ENCODE measurements at places on chromosomes 3 and 15.

GRCh38 chr3:86673991-86674390 lies 317.0 kb downstream of the VGLL3 start:
- no peak for DNase-seq

- no peak for DNase-seq
Measured at GRCh38 chr3:113556946-113557335, 24.6 kb downstream of the SIDT1 start.

GRCh38 chr3:52792413-52792812 lies 2.2 kb upstream of the ITIH3 start:
- DNase-seq = no peak

DNA sequence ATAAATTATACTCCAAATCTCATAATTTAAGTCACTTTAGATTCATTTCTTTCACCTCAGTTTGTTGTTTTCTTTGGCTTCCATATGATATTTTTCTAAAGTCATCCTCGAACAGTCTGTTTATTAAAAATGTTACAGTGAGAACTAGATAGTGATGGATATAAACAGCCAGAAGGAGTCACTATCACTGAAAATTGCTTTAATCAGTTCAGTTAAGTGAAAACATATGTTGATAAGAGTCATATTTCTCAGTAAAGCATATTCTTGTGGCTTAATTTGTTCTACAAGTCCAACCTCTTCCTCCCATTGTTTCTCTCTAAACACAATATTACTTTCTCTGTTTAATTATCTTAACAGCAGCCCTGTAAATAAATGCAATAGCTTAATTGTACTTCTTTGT lies 427.5 kb upstream of the ALCAM start:
- DNase-seq = no peak

DNA sequence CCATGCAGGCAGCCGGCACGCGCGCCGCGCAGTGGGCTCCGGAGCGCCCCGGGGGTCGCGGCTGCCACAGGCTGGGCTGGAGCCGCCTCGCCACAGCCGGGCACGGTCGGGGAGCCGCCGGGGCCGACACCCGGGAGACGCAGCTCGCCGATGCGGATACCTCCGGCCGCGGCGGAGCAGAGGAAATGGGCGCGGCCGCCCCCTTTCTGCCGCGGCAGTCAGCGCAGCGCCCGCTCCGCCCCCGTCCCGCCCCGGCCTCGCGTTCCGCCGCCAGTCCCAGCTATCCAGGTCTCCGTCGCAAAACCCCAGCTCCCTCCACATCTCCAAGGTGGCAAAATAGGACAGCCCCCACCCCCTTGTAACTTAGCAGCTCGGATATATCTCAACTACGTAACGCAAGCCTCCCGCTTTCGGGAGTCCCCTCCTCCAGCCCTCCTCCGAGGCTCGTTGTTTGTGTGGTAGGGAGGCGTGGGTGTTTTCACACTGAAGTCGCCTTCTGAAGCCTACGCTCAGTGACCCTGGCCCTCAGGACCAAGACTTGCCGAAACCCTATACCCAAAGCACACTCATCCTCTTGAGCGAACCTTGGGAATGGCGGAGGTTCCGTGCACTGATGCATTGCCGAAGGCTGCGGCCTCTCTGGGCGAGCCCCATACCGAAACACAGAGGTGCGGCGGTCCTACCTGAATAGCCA lies at the start of gene SH3BP5:
SH3BP5 (minus strand) TSS at position 182 of the 694 bp plus-strand sequence; CDS start at position 4, 178 bp downstream.
- DNase-seq = peak; percentile 34

GRCh38 chr3:63450634-63451363 lies 172.7 kb downstream of the SYNPR start:
- DNase-seq = no peak

GRCh38 chr15:90710436-90711027 lies 6.6 kb upstream of the BLM start:
- DNase-seq = no peak

DNA sequence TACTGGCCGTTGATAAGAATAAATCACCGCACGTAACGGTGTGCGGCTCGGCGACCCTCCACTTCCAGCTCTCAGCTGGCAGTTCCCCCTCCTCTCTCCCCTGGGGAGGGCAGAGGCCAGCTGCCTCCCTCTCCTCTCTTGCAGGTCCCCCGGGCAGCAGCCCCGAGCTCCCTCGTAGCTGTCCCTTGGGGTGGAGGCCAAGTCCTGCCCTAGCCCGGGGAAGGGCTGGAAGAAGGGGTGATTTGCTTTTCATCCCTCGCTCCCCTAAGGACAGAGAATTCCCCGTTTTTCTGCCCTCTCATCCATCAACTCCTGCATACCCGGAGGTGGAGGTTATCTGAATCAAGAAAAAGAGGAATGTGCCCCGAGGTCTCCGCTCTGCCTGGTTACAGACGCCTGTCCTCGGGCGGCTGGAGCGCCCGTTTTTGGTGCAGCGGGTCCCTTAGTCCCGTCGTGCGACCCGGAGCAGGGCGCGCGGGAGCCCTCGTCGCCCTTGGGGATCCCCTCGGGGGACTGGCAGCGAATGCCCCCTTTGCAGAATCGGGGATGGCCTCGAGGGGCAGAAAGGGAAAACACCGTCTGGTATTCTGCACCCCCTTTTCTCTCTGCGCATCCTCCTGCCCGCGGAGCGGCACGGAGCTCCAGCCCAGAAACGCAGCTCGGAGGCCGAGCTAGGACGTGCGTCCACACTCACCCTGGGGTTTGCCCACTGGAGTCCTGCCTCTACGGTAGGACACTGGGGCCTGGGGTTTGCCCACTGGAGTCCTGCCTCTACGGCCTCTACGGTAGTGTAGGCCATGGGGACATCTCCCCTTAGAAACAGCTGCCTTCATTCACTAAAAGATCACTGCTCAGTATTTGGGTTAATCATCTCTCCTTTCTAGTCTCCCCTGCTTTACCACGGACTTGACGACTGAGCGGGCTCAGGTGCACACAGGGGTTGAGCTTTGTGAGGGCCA lies 2.2 kb downstream of the PTPRG start:
- DNase-seq = no peak

GRCh38 chr3:37969596-37970100 lies 20.9 kb upstream of the VILL start:
- DNase-seq = no peak

DNA sequence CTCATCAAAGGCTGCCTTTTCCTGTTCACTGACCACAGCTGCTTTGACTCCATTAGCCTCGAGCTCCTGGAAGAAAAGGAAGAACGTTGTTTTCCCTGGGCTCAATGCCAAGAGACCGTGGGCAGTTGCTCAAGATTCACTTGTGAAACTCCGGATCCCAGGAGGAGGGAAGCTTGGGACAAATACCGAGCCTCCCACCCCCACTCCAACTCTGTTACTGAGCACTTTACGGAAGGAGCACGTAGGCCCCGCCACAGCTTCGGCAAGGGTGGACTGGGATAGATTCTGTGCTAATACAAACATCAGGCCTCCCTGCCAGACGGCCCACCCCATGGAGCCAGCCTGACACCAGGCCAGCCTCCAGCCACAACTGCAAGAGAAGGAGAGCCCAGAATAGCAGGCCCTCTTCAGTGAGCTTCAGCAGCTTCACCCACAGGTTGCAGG lies 10.8 kb upstream of the FANCD2 start:
- no peak for DNase-seq

- DNase-seq = no peak
Measured at GRCh38 chr3:113623324-113623723, 73.1 kb downstream of the USF3 start.

DNA sequence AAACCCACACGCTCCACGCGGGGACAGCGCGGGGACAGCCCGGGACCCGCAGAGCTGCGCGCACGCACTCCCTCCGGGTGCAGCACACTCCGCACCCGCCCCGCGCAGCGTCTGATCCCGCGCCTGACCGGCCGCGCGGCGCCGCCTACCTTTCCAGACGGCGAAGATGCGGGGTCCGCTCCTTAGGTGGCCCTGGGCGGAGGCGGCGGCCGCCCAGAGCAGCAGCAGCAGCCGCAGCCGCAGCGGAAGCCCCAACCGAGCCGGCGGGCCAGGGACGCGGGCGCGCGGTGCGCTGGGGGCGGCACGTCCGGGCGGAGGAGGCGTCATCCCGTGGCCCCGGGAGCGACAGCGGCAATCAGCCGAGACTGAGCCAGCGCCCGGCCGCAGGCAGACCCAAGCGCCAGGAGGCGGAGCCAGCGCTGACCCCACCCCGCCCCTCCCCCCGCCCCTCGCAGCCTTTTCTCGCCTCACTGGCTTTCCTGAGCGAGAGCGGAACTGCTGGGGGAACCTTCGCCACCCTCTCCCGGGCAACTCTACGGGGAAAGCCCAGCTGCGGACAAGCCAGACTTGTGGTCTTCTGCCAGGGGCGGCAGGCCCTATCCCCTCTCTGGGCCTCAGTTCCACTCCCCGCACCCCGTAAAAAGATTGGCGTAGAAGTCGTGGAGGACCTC lies at the start of gene SEMA7A:
SEMA7A (minus strand) TSS at position 367 of the 671 bp plus-strand sequence; CDS start at position 327, 40 bp downstream.
- peak; percentile 50 for DNase-seq

- no peak for DNase-seq
Measured at GRCh38 chr3:8607234-8608040, 37.2 kb downstream of the SSUH2 start.

DNA sequence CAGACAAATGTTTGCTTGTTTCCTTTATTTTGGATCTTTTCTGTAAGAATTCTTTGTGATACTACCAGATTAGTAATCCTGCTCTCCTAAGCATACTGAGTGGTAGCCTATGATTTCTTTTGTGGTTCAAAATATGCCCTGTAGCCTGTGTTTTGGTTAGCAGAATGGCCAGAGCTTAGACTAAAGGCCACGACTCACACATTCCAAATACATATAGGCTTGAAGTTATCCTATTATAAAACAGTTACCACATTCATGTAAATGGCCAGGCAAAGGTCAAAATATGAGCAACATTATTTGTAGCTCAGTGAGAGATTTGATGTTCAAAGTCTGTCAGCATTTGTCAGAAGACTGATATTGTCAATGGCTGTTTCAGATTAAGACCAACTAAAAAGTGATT lies 84.5 kb downstream of the MITF start:
- no peak for DNase-seq

GRCh38 chr3:151863611-151864010 lies 9.8 kb upstream of the SUCNR1 start:
- no peak for DNase-seq

GRCh38 chr3:85603378-85603777 lies 644.6 kb downstream of the CADM2 start:
- no peak for DNase-seq

DNA sequence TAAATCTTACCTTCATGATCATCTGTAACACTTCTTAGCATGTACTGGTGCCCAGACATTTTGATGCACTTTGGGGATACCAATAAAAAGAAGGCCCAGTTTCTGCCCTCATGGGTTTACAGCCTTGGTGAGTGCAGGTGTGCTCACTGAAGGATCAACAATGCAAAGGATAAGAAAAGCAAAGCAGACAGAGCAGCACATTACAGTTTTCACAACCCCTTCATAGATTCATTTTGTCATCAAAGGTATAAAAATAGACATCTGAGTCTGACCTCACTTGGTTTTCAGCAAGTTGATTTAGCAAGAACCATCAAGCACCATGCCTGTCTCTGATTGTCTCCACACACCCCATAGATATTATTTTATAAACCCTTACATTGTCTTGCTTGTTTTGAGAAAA lies 77.6 kb downstream of the BFSP2 start:
- DNase-seq = no peak

DNA sequence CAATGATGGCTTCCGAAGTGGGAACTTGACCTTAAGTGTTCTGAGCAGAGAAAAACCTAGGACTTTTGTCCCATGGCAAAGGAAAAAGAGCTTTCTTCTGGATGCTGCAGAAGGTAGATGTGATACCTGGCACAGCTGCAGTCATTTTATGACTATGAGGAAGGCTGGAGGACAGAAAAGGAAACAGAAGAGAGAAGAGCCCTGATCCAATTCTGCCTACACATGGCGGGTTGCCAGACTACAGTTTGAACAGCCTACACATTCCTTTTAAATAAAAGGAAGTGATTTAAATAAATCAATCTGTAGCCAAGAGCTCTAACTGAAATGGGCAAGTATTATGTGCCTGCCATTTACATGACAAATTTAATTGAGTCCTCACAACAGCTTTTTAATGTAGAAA lies 43.6 kb upstream of the CHRNB4 start:
- no peak for DNase-seq
